ENCODE measurements at places on chromosomes 6 and 20.
A peak's percentile ranks its signal among the peaks of the same experiment; 100 is the strongest.

DNA sequence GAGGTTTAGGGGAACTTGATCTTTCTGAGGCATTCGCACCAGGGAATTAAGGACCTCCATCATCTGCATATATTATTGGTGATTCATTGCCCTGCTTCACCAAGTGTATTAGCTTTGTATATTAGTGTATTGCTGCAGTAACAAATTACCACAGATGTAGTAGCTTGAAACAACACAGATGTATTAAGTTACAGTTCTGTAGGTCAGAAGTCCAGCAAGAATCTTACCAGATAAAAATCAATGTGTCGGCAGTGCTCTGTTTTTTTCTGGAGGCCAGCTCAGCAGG lies 65.8 kb downstream of the HMGN3 start:
- DNase-seq, result no peak

GRCh38 chr6:39344821-39345280 lies 22.3 kb upstream of the KCNK16 start:
- no peak for DNase-seq

DNA sequence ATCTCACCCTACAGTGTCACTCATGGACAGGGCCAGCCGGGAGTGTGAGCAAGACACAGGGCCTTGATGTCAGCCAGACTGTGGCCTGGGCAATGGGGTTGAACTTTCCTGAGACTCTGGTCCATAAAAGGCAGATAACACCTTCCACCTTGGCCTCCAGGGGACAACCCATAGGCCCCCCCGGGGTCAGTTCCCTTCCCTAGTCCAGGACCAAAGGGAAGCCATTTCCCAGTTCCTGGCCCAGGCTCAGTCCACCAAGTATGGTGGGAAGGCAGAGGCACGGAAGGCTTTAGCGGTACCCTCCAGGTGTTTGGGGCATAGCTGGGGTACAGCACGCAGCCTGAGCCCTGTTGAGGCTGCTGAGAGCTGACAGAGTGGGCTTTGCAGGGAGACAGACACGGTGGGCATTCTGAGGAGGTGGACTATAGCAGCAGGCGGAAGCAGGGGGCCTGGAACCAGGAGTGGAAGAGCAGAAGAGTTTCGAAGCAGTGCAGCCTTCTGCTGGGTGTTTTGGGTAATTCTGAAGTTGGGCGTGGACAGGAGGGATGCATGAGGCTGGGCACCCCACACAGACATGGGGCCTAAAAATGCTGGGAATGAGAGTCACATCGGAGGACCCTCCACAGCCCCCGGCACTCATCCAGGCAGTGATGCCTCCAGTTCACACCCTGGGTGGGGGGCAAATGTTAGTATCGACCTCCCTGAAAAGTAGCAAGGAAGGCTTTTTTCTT lies 43.9 kb upstream of the CD93 start:
- no peak for DNase-seq

DNA sequence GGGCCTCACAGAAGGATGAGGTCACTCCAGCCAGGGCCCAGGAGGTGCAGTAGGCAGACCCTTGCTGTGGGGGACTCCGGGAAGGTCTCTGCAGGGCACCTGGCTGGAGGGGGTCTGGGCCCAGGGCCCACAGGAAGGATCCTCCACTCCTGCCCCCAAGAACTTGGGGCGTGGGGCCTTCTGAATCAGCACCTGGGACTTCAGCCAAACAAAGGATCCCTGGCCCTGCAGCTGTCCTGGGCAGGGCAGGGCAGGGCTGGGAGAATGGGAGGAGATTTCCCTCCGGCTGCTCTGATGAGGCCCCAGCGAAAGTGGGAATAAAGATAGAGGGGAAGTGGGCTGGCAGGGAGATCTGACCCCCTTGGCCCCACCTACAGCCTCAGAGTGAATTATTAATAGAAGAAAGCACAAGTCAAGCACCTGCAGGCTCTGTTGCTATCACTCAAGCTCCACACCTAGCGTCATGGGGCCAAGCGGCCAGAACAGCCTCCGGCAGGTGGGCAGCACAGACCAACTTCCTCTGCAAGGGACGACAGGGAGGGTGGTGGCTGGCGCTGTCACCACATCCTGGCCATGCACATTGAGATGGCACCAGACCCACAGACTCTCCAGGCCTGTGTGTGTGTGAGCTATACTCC lies 61.6 kb upstream of the MRPS10 start:
- peak; percentile 23 for DNase-seq

DNA sequence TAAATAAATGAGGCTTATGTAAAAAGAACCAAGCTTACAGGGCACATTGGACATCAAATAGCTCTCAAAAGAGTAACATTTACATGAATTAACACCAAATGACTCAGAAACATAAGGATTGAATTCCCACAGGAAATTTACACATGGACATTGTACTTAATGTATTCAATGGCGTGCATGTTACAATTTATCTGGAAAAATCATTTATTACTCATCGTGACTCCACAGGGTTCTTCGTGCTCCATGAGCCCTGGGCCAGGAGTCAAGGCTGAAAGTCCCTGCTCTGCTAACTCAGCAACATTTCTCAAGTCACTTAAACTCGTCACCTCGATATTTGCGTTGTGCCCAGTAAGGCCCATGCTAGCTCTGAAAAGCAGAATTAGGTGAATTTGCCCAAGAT lies 158.5 kb downstream of the PHACTR1 start:
- no peak for DNase-seq

DNA sequence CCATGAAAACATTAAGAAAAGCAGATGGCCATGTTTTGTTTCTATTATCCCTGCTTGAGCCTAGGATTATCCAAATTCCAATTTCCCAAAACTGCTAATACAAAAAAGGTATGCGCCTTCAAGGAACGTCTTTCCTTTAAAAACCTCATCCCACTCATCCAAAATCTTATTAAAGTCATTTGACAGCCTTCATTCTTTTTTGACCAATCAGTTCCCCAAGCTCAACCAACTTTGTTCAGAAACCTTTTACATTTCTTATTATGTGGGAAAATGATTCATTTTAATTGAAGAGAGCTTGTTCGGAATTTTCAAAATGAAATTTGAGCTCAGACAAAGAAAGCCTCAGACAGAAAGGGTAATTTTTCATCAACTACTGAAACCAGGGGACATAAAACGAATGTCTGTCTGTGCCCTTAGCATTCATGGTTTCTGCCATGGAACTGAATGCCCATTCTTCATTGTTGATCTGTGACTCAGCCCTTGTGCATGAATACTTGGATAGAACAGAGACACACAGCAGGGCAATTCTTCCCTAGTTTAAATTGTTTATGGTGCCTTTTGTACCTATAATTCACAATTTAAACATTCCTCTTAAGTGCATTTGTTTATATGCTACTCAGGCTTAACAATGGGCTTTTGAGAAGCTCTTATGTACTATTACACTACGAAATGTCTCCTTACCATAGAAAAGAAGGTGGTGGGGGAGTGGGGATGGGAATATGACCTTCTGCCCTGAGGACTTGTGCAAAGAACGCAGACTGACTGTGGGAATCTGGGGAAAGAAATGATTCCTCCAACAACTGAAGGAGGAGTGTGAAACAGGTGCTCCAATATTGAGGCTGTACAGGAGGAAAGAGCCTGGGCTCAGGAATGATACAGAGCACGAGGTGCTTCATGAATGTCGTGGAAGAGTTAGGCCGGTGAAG lies 49.8 kb upstream of the ERVFRD-1 start:
- no peak for DNase-seq

DNA sequence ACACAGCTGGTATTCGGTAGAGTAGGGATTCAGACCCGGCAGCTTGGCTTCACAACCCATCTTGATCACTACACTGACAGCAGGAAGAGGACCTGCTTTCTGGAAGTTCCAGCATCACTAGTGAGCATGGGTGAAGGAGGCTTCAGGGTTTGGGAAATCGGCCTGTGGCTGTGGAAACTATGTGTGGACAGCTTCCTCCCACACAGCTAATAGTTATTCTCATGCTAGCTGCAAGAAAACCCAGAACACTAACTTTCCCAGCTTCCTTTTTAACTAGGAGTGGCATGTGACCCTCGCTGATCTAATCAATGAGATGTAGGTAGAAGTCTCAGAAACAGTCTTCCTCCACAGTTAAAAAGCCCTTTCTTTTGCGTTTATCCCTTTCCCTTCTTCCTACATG lies 36.3 kb upstream of the SIRPA start:
- no peak for DNase-seq

GRCh38 chr20:62642666-62643520 lies 590 bp downstream of the SLCO4A1 start:
- DNase-seq, result peak; percentile 67

- no peak for DNase-seq
Measured at GRCh38 chr20:63891061-63892002, 3.6 kb upstream of the DNAJC5 start.

GRCh38 chr20:11852189-11852588 lies 65.5 kb upstream of the BTBD3 start:
- no peak for DNase-seq

DNA sequence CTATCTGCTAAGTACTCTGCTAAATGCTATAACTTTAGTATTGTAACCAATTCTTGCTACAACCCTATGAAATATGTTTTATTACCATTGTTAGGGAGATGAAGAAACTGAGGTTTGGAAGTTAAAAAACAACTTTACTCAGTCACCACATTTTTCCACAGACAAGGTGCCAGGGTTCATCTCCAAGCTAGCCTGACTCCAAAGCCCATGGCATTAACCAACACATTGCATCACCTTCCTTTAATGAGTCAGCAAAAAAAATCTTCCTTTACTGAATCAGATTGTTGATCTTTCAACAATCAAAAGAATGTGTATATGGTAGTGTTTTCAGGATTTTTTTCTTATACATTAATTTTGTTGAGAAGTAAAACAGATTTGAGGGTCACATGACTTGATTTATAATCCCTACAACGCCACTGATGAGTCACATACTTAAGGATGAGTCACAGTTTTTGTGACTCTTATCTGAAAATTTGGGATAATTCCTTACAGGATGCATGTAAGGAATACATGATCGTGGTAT lies 41.5 kb downstream of the MAN1A1 start:
- no peak for DNase-seq

DNA sequence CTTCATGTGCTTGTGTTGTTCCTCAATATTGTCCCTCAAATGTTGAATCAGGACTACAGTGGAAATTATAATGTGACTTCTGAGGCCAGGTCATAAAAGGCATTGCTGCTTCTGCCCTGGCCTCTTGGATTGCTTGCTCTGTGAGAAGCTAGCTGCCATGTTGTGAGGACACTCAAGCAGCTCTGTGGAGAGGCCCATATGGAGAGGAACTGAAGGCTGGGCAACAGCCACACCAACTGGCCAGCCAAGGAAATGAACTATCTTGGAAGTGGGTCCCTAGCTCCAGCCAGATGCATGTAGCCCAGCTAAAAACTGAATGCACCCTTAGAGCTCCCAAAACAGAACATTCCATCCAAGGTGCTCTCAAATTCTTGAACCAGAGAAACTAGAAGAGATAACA lies 282.6 kb downstream of the BMP7 start:
- DNase-seq, result no peak

DNA sequence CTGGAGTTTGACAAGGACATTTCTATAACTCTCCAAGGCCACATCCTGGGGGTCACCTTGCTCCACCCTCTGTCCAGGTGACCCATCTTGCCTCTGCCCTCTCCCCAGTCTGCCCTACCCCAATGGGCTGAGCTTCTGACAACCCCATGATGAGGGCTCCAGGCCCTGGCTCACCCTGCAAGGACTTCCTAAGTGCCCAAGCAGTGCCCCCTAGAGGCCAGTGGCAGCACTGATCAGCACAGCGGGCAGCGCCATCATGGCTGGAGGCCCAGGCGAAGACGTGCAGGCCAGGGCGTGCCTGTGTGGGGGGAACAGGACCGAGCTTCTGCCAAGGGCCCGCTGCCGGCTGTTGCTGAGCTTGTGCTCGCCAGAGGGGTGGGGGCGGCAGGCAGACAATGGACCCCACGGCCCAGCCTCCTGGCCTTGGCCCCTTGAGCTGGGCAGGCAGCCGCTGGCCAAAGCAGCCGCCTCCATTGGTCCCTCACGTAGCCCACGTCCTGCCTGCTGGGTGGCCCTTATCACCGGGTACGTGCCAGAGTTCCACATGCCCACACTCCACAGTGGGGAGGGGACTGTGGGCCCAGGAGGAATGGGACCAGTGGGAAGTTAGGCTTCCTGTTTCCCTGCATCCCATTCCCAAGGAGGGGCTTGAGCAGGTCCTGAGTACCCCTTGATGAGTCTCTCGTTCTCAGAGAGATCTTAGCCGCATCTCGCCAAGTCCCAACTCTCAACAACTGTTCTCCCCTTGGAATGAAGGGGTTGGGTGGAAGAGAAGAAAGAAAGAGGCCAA lies 64.3 kb downstream of the MRPL14 start:
- peak; percentile 64 for DNase-seq

DNA sequence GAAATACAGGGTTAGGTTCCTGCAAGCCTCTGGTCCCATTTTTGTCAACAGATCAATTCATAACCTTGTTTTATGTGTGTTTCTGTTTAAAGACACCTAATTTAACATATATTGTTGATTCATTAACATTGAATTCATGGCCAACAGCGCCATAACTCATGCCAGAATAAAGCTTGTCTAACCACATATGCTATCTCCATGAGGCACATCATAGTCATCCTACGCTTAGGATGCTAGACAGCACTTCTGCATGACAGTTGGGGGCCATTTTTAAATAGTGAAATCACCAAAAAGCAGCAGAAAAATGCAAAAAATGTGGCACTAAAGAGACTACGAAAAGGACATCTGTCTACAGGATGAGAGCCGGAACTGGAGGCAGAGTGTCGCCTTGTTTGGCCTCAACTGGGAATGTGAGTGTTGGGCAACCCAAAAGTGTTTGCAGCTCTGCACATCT lies 37.9 kb downstream of the TRAM2 start:
- no peak for DNase-seq

DNA sequence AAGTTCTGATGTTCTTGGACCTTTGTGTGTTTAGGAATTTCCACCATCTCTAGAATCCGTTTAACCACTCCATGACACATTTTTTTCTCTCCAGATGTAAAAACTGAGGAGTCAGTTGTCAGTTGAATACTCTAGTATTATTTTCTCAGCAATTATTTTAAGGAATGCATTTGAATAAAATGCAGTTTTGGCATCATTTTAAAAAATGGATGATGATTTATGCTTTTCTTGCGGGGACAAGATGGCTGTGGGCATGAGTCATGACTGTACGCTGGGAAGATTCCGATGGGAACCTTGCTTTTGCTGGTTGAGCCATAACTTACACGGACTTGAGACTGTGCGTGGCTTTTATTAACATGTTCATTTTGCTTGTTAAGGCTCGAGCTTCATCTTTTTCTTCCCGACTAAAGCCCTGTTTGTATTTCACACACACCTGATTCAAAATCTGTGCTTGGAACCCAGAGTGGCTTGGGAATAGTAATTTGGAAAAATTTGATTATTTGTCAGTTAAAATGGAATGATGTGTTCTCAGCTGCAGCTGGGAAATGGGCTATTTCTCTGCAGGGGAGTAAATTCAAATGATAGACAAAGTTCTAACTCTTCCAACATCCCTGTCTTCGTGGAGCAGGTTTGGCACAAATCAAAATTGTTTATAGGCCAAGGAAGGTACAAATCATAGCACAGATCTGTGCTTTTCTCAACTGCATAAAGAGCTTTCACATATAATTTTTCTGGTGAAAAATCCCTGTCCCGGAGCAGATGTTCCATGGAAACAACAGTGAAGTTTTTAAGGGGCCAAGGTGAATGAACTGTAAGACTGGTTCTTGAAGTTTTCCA lies 470.5 kb upstream of the JAG1 start:
- no peak for DNase-seq

All from activated CD4-positive, alpha-beta T cell treated with anti-CD3 and anti-CD28 coated beads, Interleukin-2, amount 50 U/mL, for 48 hours (primary cell).